ENCODE measurements at places on chromosomes 2 and 18.

GRCh38 chr2:1995987-1996386, 251.7 kb upstream of the PXDN start:
- DNase-seq, result no peak

- DNase-seq, result no peak
Measured at GRCh38 chr2:129732630-129733026, 246.8 kb upstream of the RAB6C start.

DNA sequence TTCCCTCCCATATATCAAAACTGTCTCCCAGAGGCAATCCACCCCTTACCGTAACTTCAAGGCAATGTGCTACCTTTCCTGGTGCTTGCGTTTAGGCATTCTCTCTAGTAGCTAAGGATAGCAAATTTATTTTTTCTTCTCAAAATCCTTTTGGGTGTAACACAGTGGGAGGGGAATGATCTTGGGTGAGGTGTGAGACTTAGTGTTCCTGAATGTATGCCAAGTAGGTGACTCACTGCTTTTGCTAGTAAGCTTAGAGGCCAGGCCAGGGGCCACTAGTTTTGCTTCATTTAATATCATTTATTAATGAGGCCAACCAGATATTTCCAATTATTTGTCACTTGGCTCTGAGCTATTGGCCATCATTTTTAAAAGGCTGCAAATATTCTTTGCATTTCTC, 135.5 kb downstream of the NAPG start:
- DNase-seq, result no peak

- DNase-seq, result no peak
Measured at GRCh38 chr2:55888936-55889335, 34.6 kb downstream of the EFEMP1 start.

GRCh38 chr2:218368621-218369153, 12.0 kb downstream of the CATIP start:
- DNase-seq, result no peak

DNA sequence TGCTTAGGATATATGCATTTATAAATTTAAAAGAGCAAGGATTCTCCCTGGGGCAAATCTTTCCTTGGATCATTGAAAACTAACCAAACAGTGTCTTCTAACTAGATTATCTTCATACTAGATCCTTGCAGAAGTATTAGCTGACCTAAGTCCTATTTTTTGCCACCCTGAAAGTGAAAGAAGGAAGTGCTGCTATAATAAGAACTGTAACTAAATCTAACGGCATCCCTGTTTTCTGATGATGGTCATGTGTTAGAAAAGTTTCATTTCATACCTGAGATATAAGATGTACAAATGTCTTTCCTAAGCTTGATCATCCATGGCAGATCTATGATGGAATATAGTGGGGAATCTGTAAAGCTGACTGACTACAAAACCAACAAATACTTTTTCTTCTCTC, 102.7 kb downstream of the MAP2 start:
- DNase-seq, result no peak

GRCh38 chr2:136233298-136233697, 115.3 kb upstream of the CXCR4 start:
- no peak for DNase-seq

DNA sequence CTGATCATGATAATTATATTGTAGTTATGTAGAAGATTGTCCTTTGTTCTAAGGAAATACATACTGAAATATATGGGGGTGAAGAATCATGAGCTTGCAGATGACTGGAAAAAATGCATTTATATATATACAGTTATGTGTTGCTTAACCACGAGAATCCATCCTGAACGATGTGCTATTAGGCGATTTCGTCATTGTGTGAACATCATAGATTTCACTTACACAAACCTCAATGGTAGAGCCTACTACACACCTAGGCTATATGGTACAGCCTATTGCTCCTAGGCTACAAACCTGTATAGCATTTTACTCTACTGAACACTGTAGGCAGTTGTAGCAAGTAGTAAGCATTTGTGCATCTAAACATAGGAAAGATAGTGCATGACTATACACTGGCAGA, 2.6 kb upstream of the ACAA2 start:
- no peak for DNase-seq

GRCh38 chr2:113070606-113070975, 2.8 kb downstream of the IL1F10 start:
- DNase-seq, result no peak

DNA sequence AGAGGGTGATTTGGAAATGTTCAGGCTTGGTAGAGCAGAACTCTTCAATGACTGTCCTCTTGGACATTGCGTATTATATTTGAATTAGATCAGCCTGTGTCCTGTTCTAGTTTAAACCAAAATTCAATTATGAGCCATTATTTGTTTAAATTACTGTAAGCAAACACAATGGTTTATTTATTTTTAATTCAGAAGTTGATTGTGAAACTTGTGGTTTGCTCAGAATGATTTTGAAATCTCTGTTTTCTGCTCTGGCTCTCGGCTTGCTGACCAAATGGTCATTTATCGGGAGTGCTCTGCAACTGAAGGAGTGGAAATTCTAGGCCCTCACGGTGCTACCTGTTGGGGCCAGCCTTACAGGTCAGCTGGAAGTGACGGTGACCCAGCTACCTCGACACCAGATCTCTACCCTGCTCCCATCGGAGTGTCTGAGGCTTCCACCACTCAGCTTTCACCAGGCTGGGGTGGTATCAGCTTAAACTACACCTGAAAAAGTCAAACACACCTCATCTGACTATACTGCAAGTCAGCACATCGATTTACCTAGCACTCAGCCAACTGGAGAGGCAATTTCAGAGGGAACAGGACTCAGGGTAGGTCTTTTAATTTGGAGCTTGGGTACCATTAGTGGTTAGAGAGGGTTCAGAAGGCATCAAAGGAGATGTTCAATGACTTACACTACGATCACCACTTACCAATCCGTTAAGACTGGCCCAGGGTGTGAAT, 36.8 kb upstream of the GPD2 start:
- DNase-seq, result no peak

DNA sequence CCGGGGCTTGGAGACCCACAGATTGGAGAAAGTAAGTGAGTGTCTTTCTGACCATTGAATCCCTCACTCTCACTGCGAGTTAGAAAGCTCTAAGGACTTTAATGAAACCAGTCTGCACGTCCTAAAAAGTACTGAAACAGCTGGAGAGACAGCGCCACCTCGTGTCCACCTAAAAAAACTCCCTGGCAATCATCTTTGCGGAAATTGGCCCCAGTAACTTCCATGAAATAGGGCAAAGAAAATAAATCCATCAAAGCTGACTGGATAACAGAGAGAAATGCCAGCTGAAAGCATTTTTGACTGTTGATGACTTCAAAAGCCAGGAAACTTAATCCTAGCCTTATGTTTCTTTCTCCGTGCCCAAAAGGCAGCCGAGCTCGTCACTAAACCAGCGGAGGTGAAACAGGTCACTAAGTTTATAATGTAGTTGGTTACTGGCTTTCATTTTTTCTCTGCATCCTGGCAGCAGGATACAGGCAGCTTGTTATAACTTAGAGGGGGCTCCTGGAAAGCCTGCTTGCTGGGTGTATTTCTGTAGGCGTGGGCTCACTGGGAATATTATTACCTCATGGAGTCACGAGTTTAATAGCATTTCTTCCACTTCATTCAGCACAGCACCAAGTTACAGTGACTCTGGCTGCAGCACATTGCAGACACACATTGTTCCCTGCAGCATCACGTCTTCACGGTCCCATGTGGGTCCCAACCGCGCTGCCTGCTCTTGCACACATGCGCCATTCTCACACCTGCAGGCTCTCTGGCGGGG, 266.5 kb downstream of the HRH4 start:
- peak; percentile 24 for DNase-seq

- DNase-seq, result no peak
Measured at GRCh38 chr18:39313992-39314391, 1748.4 kb upstream of the CELF4 start.

- no peak for DNase-seq
Measured at GRCh38 chr2:55425431-55425831, 5.8 kb upstream of the CCDC88A start.

DNA sequence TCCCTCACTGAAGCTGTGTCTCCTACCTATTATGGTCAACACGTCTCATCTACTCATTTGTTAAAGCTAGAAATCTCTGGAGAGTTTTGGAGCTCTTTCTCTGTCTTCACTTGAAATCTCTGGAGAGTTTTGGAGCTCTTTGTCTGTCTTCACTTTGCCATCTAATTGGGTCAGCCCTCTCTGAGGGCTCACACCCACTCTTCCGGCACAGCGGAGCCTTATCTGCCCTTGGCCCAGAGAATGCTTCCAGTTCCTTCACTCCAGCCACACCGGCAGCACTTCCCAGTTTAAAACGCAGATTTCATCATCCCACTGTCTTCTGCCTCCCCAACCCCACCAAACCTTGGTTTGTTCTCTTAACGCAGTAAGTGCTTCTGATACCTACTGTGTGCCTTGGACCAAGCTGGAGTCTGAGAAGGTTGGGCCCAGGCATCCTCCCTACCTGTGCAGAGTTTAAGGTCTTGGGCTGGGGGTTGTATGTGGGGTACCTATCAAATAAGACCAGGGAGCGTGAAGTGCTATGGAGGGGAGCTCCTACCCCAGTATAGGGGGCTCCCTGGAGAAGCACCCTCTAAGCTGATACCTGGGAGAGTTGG, 5.0 kb downstream of the HPCAL1 start:
- no peak for DNase-seq

DNA sequence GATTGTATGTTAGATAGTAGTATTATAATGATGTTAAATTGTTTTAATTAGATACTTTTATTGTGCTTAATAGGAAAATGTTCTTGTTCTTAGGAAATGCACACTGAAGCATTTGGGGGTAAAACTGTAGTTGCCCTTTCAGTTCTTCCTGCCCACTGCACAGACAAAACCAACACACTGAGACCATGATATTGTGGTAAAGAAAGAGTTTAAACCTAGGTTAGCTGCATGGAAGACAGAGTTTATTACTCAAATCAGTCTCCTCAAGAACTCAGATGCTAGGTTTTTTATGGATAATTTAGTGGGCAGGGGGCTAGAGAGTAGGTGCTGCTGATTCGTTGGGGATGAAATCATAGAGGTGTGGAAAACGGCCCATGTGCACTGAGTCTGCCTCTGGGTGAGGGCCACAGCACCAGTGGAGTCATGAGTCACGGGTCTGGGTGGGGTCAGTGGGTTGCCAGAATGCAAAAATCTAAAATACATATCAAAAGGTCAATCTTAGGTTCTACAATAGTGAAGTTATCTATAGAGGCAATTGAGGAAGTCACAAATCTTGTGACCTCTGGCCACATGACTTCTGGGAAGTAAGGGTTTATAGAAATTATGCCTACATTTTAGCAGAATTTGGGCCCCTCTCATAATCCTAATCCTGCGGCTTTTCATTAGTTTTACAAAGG, 283.4 kb upstream of the FBXO11 start:
- DNase-seq, result no peak

DNA sequence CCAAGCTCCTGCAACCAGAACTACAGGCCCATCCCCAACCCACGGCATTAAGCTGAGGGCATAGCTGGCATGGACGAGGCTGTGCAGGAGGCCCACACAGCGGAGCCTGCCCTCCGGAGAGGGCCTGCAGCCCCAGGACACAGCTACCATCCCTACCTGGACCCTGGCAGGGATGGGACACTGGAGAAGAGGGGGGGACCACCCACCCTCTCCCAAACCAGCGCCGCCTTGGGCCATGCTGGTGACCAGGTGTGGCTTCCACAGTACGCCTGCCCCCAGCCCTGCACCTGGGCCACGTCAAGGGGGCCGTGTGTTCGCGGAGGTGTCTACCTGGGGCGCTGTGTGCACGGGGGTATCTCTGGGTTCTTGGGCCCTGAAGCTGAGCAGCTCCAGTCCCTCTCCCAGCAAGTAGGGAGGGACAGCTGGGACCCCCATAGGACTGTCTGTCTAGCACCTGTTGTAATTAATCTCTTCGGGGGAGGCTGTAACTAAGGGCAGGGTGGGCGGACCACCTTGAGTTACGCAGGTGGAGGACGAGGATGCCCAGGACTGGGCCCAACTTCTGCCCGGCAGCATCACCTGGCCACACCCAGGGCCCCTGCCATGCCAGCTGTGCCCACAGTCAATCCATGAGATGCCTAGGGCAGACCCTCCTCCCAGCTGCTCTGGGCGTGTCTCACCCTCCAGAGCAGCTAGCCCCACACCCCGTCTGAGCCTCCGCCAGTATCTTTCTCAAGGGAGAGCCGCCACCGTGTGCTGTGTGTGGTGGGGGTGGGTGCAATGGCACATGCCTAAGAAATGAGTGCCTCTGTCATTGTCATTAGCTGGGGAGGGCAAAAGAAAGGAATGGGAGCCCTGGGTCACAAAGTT, 18.3 kb downstream of the HS6ST1 start:
- DNase-seq, result no peak

- DNase-seq, result no peak
Measured at GRCh38 chr2:235951982-235952381, 216.2 kb downstream of the GBX2 start.

DNA sequence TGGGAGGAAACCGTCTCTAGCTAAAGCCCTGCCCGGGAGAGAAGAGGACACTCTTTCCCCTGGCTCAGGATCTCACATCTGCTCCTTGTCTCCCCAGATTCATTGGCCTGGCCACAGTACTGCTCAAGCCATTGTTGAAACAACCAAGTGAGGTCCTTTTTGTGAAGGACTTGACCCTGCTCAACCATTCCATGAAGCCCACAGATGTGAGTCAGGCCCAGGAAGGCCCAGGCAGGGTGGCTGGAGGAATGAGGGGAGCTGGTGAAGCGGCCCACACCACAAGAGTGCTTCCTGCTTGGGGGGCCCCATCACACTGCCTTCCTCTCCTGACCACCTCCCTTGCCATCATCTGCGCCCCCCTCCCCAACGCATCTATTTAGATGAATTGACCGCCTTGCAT, 5.1 kb downstream of the FER1L5 start:
- no peak for DNase-seq

- no peak for DNase-seq
Measured at GRCh38 chr2:109300582-109300981, 171.6 kb downstream of the SH3RF3 start.

- DNase-seq, result no peak
Measured at GRCh38 chr2:102366406-102367112, 11.0 kb downstream of the IL18R1 start.

DNA sequence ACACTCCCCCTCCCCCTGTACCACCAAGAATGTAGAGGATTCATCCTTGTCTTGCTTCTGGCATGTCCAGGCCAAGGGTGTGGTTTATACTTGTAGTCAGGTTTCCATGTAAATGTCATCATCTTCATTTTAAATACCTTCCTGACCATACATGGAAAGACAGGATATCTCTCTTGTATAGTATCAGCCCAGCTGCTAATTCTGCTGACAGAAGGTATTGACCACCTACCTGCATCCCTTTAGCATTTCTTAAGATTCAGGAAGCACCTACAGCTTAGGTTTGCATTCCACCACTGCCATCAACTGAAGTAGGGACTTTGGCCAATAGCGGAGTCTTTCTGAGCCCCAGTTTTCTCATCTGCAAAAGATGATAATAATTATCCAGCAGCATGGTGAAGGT, 22.9 kb upstream of the FSHR start:
- DNase-seq, result no peak

DNA sequence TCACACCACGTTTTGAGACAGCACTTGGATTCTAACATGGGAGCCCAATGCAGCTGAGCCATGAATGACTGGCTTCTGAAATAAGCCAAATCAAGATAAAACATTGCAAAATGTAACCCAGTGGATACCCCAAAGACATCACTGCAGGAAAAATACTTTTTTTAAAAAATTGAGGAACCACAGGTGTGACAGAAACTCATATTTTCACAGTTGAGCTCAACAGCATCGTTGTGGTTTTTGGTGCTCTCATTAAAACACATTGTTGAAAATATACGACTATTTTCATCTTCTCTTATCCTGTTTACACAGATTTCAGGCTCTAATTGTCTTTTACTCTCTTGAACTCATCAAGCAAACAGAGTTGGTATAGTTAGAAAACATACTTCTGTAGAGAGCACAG, 429.3 kb upstream of the VRK2 start:
- DNase-seq, result no peak

GRCh38 chr18:305003-305501, 37.2 kb upstream of the THOC1 start:
- DNase-seq, result no peak

All from activated CD8-positive, alpha-beta memory T cell treated with anti-CD3 and anti-CD28 coated beads for 1 hour (primary cell).